ENCODE measurements at places on chromosomes 3 and 15.
A peak's percentile ranks its signal among the peaks of the same experiment; 100 is the strongest.

DNA sequence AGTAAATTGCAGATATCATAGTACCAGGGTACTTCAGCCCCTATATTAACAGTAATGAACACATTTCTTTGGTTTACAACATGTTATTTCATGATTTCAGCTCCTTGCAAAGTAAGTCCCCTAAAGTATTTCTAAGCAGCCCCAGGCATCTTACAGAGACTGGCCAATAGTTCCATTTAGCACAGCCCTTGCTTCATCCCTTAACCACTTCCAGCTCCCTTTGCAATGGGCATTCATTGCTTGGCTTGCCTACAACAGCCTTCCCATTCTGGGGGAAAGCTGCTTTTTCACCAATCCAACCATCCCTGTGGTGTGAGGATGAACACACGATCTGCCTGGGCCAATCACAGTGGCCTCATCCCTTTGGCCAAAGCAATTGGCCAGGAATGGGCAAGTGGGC, 67.2 kb upstream of the XCR1 start:
- no peak for DNase-seq

- DNase-seq, result no peak
These were observed 34.4 kb upstream of the HCN4 start for GRCh38 chr15:73403171-73403570.

GRCh38 chr3:193704431-193704830, 111.4 kb downstream of the OPA1 start:
- no peak for DNase-seq

DNA sequence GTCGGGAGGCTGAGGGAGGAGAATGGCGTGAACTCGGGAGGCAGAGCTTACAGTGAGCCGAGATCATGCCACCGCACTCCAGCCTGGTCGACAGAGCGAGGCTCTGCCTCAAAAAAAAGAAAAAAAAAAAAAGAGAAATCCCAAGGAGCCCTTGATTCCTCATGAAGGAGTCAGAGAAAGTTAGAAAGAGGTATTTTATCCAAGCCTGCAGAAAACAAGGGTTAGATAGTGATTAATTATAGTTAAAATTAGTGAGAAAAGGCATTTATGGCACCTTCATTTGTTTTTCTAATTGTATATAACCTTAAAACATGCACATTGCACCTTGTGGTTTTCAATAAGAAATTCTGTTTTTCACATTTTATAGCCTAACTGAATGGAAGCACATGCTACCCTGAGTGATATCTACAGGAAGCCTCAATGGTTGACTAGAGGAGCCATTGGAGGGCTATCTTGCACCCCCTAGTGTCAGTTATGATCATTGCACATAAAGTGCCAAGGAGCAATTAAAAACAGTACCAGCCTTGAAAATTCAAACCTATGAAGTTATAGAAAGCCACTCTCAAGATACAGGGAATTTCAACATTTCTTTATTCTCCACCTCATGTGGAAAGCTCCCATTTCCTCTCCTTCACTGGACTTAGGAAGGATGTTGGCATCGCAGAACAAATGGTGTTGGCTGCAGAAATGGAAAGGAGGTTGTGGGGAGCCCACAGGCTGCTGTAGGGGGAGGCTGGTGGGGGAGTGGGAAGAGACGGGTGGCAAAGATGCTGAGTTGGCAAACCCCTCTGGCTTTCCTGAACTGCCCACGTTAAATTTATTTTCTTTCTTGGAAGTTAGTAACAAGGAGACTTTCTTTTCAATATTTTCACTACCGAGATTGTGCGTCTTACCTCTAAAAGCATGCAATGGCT, 48.5 kb downstream of the ITGA11 start:
- DNase-seq, result no peak

DNA sequence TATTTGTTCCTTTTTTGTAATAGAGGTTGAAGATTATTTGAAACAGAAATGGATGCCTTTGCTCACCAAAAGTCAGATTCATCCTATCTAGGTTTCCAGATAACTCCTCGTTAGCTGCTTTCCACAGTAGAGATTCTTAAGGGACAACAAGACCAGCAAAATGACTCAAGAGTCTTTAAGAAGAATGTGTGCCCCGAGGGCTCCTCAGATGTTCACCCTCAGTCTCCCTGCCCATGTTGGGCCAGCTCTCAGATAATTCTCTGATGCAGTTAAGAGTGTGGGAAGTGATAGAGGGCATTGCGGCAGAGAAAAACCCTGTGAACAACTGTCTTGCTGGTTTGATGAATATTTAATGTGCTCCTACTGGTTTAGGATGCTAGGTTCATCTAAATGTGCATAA, 251.1 kb downstream of the PTPRG start:
- DNase-seq, result no peak

DNA sequence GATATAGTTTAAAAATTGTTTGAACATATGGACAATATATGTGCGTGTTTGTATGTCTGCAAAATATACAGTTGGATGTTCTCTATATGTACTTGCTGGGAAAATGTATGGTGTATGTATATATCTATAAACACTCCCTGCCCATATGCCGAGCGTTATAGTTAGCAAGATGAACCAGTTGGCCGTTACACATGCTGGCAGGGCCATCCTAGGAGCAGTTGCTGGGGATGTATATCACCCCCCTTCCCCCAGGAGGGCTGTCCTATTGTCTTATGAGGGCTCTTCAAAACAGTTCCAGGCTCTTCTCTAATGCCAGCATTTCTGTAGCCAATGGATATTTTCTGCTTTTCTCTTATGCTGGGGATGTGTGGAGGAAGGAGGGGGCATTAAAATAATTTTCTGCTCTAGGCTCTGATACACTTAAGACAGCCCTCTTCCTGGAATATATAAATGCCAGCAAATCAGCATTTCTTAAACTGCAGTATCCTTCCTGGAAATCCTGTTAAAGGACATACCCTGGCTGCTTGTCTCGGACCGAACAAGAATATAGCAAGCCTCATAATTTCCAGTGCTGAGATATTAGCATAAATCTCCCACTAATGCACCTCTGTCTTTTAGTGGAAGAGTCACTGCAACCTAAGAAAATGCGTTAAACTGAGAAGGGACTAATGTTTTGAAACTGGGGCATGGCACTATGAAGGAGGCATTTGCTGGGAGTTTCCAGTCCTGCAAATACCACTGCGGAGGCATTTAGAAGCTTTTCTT, 134.4 kb downstream of the MDFIC2 start:
- DNase-seq, result no peak

DNA sequence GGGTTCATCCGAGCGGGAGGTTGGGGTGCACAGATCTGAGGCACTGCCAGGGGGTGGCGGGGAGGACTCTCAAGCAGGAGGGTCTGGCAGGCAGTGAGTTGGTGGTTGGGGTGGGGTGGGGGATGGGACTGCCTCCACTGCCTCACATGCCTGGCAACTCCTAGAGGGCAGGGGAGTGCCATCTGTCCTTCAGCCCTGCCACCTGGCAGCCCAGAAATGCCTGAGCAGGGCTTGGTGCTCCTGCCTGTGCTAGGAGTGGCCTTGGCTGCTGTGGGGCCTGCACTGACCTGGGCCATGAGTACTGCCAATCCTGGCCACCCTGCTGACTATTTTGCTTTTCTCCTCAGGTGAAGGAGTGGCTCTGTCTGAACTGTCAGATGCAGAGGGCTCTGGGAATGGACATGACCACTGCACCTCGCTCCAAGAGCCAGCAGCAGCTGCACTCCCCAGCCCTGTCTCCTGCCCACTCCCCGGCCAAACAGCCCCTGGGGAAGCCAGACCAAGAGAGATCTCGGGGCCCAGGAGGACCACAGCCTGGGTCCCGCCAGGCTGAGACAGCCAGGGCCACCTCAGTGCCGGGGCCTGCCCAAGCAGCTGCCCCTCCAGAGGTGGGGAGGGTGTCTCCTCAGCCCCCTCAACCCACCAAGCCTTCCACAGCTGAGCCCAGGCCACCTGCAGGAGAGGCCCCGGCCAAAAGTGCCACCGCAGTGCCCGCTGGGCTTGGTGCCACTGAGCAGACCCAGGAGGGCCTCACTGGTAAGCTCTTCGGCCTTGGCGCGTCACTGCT, 32.0 kb upstream of the APEH start:
- no peak for DNase-seq

- no peak for DNase-seq
These were observed 10.1 kb downstream of the CRTC3 start for GRCh38 chr15:90539789-90540188.

DNA sequence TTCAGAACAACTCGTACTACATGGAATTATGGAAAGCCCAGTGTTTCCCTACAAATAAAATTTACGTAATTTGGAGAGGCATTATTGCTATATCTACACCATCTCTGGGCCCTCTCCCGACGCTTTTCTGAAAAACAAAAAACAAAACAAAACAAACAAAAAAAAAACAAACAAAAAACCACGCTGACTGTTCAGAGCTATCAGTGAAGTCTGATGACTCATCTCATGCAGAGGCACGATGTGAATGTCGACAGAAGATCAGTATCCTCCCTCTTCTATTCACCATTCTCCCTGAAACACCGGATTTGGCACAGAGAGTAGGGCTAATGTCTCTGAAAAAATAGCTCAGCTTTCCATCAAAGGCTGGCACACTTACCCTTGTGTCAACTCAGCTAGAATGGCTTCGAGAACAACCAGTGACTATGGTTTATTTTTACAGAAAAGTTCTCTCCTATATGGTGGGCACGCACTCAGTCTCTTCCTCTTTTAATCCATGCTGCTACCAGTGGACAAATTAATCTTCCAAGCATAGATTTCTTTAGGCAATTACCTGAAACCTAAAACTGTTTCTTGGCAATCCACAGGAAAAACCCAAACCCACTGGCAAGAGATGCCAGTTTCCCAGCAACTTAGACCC, 1.5 kb downstream of the CRBN start:
- no peak for DNase-seq

GRCh38 chr3:31968927-31969418, 12.1 kb downstream of the OSBPL10 start:
- DNase-seq, result no peak

DNA sequence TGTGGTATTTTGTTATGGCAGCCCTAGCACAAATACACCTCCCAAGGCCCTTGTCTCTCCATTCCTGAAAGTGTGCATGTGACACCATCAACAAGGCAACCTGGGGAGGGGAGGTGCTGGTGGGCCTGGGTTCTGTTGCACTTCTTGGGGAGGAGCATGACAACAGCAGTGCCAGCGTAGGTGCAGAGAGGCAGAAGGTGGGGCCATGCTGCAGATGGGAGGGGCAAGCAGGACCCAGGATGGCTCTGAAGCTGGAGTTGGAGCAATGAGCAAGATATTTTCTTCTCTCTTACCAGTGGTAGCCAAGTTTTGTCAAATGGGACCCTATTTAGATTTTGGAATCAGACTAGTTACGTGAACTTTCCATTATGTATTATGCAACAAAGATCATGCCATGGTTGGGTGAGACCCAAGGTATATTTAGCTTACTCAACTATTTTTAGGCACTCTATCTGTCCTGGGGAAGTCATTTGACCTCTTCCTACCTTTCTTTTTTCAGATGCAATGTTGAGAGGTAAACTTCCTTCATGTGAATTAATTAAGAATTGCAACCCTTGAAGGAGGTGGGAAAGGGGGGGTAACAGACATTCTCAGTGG, 3.4 kb downstream of the FYCO1 start:
- DNase-seq, result no peak

DNA sequence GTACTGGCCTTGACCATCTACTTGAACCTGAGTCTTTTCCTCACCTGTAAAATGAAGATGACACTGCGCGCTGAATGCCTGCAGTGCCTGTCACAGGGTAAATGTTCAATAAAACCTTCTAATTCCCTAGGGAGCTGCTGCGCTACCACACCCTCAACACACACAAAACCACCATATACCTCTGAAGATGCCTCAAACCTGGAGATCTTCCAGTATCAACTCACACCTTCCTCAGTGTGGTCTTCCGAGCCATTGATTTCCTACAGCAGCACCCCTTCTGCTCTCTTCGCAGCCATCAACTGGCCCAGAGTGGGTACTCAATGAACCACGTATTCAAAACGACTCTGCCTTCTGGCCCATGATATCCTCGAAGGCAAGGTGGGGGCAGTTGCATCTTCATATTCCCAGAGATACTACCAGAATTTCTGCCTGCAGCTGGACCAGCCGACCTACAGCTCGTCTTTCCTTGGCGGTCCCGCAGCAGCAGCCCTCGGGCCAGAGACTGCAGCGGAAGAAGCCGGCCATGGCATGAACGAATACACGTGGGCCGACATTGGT, 695 bp downstream of the RPL32 start:
- no peak for DNase-seq

DNA sequence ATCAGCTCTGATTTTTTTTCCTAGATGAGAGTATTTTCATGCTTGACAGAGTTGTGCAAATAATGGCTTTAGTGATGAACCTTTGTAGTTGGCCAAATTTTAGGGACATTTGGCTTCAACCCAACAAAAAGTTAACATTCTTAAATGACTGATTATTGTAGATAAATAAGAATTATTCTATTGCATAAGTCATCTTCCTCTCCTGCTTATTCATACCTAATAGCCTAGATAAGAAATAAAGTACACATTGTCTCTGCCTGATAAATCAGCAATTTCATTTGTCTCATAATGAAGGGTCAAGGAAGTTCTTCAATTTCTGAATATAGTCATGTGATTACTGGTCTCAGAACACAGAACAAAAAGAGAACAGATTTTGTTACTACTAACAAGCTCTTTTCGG, 428.9 kb upstream of the IL12A start:
- DNase-seq, result no peak

DNA sequence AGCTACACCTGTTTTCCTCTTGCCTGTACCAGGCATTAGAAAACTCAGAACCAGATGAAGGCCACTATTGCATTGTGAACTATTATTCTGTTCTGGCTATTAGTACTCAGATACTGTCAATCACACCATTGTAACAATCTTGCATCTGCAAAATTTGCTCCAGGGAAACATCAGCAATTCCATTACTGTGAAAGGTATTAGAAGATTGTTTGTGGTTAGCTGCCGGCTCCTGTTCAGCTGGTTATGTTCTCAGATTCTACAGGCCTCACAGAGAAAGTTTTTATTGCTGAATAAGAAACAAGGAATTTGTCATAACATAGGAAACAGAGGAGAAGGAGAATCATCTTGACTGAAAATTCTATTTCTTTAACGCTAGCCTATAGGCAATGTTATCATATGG, 179.9 kb downstream of the PLOD2 start:
- no peak for DNase-seq

GRCh38 chr3:117144853-117145252, 435.3 kb downstream of the TUSC7 start:
- DNase-seq, result no peak

DNA sequence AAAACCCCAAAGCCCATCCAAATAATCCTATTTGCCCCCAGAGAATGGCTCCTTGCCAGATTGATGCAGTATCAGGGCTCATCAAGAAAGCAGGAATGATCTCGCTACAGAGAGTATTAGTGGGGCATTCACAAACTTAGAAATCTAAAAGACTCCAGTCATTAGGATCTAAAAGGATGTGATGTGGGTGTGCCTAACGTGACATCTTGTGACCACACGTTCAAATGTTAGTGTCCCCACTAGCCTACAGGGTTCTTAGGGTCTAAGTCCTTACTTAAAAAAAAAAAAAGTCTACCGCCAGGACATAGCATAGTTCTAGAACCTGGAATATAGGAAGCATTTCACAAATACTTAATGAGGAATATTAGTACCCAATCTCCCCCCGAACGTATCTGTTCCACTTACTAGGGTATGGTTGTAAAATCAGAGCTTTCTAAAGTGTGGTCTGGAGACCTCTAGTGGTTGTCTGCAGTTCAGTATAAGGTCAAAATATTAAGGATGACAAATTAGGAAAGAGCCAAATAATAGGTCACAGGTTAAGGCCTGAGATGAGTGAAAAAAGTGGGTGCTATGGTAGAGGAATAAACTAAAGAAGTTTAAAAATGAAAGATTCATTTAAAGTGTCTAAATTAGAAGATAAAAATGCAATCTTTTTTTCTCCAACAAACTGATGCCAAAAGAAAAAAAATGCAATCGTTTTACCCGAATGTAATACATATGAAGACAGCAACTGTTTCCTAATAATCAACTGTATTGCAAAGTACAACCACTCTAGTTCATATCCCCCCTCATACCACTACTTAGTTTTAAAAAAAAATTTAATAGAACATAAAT, 4.2 kb upstream of the CHRM5 start:
- DNase-seq, result peak; percentile 0
